ENCODE measurements at places on chromosomes 11 and 22.

DNA sequence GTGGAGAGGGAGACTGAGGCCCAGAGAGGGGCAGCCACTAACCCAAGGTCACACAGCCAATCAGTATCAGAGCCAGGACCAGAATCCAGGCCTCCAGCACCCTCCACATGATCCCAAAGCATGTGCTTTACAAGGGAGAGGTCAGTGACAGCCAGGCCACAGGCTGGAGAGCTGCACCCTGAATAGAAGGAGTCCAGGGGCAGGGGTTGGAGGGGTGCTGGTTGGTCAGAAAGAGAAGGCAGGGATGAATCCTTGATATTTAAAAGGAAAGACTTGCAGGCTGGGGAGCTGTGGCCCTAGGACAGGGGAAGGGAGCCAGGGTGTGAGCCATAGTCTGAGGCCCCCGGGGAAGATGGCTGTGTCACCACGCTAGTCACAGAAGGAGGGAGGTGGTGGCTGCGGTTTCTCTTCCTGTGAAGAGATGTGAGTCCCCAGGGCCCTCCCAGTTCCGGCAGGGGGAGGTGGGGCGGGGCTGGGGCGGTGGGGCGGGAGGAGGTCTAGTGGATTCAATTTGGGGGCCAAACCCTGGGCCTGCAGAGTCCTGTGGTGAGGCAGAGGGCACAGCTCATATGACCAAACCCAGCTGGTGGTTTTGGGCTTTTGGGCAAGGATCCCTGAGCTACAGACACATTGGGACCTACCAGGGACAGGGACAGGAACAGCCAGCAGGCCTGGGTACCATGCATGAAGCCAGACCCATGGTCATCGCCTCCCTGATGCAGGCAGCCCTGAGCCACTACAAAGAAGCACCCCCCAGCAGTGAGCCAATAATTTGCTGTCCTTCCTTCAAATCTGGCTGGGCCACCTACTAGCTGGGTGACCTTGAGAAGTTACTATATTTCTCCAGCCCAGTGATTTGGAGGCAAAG, 14.0 kb downstream of the RAC2 start:
- no peak for DNase-seq

GRCh38 chr11:18669219-18669596, 29.4 kb upstream of the TMEM86A start:
- DNase-seq, result no peak

DNA sequence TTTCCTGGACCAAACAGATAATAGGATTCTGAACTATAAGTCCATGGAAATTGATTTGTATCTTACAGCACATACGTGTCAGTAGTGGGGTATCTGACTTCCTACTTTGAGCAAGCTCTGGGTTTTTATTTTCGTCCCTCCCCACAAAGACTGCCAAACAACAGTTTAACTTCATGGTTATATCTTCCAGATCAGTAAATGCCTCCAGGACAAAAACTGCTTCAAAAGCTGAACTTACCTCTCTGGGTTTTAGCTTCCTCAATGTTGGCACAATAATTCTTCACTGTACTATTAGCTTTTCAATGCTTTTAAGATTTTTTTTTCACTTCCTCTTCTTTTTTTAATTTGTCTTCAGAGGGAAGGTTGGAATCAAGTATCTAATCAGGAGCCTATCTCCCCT, 4.2 kb upstream of the DPF2 start:
- DNase-seq, result no peak

GRCh38 chr11:5280582-5281102, 10.9 kb upstream of the HBE1 start:
- no peak for DNase-seq

DNA sequence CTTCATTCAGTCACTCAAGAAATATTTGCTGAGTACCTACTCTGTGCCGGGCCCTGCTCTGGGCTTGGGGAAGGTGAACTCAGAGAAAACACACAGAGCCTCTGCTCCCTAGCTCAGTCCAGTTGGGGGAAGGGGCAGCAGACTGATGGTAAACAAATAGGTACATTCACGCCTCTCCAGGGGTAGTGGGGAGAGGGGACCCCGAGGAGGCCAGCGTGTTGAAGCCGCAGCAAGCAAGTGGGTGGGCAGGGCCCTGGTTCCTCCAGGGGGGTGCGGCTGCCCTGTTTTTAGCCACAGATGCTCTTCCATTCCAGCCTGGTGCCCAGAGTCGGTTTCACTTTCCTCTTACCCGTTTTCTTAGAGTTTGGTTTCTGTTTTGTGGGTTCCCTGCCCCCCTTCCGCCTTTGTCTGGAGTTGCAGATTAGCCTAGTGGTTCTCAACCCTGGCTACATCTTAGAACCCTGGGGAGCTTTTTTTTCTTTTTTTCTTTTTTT, 8.7 kb downstream of the DRAP1 start:
- DNase-seq, result no peak

GRCh38 chr11:43699870-43700269, 19.3 kb downstream of the HSD17B12 start:
- no peak for DNase-seq

DNA sequence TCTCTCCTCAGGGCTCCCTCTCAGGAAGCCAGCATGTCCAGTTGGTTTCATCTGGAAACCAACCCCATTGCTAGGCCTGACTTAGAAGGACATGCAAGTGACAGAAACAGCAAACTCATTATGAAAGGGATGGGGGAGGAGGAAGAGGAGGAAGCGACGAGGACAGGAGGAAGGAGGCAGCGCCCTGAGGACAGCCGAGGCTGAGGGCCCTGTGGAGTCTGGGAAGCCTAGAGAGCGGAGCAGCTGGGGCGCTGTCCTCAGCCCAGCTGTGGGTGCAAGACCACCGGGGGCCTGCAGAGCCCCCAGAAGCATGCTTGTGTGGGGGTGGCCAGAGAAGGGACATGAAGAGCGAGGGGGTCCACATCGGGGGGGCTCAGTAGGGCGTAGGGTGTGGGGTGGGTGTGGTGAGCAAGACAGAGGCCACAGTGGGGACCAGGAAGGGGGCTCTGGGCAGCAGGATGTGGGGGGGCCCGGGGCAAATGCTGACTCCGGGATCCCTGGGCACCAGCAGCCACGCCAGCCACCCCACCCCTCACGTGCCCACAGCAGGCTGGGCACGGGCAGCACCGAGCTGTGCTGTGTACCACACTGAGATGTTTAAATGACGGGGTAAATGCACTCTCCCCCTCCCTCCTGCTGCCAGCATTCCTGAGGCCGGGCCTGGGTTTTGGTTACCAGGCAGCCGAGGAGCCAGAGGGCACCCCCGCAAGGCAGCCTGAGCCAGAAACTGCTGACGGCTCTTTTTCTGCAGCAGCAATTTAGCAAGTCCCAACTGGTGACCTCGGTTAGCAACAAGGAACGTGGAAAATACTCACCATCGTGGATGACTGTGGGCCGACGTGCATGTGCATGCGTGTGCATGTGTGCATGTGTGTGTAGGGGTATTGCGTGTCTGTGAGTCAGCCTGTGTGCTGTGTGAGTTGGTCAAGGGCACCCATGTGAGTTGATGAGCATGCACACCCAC, 82.7 kb upstream of the LINC01488 start:
- DNase-seq, result no peak

DNA sequence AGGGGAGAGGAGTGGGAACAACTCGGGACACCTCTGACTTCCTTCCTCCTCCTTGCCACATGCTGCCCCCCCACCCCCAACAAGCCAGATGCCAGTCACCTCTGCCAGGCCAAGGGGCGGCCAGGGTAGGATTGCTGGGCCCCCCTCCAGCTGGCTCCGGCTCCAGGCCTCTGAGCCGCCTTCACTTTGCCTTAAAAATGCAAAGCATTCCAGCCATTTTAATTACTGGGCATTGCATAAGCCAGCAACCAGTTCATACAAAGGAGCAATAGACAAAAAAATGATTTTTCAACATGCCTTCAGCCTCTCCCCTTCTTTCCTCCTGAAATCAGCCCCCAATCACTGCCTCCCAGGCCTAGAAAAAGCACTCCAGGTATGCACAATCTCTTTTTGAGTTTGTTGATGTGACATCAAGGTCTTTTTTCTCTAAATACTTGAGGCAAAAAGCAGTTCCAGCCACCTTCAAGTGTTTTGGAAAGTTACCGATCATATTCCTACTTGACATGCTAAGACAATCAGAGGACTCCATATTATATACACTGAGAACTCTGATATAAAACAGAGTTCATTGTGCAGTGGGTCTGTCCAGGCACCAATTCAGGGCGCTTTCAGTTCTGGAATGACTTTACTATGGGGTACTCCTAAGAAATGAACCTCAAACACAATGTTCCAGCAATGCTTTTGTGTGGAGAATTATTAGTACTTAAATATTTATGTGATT, 12.4 kb upstream of the TIMP3 start:
- no peak for DNase-seq

GRCh38 chr11:3164552-3165151, 458 bp downstream of the OSBPL5 start:
- no peak for DNase-seq

- no peak for DNase-seq
Measured at GRCh38 chr11:28346209-28346608, 238.0 kb downstream of the METTL15 start.

- no peak for DNase-seq
Measured at GRCh38 chr22:27512283-27512761, 289.2 kb downstream of the MN1 start.

- DNase-seq, result no peak
Measured at GRCh38 chr11:75270896-75271418, 30.4 kb downstream of the TPBGL start.

DNA sequence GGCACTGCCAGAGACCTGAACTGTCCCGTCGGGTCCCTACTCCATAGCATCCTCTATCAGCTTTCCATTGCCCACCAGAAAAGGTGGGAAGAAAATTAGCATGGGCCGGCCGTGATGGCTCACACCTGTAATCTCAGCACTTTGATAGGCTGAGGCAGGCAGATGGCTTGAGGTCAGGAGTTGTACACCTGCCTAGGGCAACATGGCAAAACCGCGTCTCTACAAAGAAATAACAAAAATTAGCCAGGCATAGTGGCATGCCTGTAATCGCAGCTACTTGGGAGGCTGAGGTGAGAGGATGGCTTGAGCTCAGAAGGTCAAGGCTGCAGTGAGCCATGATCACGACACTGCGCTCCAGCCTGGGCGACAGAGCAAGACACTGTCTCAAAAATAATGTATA, 3.5 kb downstream of the SLC25A18 start:
- no peak for DNase-seq

- no peak for DNase-seq
Measured at GRCh38 chr22:32712644-32713355, 88.7 kb upstream of the TIMP3 start.

DNA sequence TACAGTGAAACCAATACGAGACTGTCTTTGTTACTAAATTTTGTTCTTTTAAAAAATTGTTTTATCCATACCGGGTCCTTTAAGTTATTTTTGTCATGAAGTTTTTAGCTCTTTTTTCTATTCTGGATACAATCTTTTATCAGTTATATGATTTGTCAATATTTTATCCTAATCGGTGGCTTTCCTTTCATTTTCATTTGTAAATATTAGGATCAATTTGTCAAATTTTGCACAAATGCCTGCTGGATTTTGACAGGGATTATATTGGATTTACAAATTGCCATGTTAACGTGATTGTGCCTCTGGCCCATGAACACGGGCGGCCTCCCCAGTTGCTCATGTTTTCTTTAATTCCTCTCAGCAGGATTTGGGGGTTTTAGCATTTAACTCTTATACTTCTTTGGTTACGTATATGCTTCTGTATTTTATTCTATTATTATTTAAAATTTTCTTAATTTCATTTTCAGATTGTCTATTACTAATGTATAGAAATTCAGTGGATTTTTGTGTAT, 20.7 kb upstream of the KRTAP5-6 start:
- DNase-seq, result no peak

DNA sequence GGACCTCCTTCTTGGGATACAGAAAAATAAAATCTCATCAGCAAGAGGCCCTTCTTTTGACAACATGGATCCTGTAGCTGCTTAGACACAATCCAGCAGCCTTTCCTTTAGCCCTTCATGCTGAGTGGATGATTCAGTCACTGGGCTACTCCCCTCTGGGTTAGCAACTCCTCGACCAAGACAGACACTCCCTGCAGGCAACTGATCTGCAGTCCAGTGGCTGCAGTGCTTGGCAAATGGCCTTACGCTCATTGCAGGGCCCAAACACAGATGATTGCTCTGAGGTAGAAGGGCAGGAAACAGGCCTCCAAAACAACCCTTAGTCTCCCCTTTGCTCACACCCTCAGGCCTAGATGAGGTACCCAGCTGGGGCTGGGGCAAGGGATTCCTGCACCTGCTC, 73.2 kb upstream of the OPCML start:
- DNase-seq, result no peak

DNA sequence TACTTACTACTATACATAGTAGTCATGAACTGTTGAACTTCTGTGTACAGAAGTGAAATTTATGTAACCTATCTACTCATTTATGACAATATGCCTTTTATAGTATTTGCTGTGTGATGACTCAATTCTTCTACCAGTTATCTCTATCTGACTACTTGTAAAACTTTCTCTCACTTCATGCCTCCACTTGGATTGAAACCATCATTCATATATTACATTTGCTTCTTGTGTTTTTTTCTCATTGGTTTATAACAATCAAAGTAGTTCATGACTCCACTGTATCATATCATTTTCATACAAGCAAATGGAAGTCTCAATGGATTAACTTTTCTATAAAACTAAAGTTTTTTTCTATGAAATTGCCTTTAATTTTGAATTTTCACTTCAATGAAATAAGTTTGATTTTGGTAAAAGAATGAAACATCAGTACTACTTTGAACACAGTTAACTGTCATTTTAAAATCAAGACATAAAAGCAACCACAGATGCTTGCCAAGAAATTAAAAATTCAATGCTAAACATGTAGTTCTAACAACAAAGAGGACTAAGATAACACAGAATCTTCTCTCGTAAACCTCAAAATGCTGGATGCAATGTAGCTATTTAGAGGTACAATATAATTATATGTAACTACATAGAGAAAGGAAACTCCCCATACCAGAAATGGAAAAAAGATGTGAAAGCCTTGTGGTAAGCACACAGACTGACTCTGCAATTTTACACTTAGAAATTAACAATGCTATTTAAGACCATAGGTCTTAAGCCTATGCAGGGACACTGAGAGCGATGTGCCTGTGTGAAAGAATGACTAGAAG, 27.6 kb upstream of the EXPH5 start:
- DNase-seq, result no peak

GRCh38 chr22:26127556-26127955, 41.7 kb upstream of the SEZ6L start:
- DNase-seq, result no peak

DNA sequence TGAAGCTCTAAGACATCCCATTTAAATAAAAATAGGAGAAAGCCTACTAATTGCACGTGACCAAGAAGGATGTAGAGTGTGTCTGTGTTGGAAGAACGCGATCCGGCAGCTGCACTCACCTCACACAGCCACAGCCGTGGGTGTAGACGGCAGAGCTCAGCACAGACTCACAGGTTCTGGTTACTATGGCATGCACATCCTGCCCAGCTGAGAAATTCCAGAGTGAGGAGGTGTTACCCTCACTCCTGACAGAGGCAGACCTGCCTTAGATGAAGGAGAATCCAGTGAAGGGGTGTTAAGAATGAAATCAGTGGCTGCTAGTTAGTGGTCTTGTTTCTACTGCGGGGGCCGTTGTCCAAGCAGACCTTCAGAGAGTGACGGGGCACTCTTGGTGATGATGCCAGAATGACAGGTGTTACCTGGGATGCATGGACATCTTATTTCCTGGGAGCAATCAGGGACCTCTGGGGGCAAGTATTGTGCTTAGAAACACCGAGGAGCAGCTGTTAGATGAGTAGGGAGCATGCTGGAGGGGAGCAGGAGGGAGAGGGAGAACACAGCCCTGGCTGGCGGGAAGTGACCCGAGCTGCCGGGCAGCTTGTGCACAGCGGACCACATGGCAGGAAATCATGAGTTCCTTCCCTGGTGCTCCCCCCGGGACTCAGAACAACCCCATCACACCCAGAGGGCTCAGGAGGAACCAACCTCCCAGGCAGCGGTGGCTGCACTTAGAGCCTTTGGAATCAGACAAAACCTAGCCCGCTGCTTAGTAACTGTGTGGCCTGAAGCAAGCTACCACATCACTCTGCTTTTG, 12.3 kb downstream of the KCNJ5 start:
- no peak for DNase-seq

Data from HuH-7 (cell line).